ENCODE measurements at places on chromosomes 11 and 22. TPM values are rescaled to one million over a fixed set of nuclear protein-coding genes. Genes with fewer than 3 reads are reported as not detected.

- DNase-seq, result no peak
Measured at GRCh38 chr22:49543876-49544275, 283.8 kb downstream of the BRD1 start.

- DNase-seq, result no peak
Measured at GRCh38 chr22:40567106-40567505, 69.4 kb downstream of the MRTFA start.

DNA sequence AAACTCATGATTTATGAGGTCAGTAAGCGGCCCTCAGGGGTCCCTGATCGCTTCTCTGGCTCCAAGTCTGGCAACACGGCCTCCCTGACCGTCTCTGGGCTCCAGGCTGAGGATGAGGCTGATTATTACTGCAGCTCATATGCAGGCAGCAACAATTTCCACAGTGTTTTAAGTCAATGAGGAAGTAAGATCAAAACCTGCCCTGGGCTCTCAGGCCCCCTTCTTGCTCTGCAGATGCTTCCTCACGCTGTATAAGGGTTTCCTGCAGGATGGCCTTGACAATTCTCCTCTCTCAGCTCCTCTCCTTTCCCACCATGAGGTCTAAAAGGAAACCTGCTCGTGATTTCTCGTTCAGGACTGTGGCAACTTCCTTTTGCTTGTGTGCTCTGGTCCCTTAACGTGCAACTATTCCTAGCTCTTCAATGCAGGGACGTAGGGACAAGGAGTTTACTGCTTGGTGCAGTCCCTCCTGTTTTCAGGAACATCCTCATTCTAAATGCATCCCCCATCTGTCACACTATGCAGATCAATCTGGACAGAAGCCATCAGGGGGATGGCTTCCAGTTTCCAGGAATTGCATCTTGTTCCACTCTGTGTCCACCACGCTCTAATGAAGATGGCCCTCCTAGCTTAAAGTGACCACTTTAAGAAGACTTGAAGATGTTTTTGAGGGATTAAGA is 64.3 kb upstream of the IGLL5 start:
- DNase-seq, result no peak

DNA sequence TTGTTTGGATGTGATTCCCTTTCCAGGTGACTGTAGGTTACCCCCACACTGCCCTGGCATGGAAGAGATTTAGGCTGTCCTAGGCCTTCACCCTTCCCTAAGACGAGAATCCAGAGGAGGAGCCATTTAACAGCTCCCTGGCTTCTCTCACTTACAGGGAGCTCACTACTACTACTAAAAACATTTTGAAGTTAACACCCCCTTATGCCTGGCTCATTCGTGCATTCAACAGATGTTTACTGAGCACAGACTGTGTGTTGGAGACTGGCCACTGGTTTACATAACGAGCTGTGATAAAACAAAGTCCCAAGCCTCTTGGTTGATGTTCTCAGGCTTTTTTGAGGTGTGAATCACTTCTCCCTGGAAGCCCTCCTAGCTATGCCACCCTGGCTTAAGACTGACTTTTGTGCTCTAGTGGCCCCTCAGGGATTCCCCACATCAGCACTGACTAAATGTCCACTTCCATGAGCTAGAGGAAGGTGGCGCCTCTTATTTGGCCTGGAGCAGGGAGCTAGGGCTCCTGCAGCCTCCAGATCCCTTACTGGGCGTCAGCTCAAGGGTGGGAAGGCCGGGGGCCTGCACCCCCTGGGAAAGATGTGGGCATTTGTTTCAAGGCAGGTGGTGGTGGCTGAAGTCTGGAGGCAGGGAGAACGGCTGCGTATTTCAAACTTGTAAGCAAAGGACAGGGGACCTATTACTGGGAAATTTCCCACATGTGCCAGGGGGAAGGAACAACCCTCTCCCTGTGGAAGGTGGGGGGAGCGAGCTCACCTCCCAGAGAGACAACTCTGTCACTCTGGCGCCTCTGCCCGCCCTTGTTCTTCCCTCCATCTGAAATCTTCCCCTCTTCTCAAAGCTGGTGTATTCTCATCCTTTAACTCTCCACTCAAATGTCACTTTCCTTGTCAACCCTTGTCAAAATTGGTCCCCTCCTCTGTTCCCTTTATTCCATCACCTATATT is 19.4 kb upstream of the MALAT1 start:
- DNase-seq, result no peak

GRCh38 chr11:30329150-30329940 is 6.4 kb downstream of the ARL14EP start:
- DNase-seq, result no peak

NUDT8 gene
- 3.7 TPM for polyA plus RNA-seq

DNA sequence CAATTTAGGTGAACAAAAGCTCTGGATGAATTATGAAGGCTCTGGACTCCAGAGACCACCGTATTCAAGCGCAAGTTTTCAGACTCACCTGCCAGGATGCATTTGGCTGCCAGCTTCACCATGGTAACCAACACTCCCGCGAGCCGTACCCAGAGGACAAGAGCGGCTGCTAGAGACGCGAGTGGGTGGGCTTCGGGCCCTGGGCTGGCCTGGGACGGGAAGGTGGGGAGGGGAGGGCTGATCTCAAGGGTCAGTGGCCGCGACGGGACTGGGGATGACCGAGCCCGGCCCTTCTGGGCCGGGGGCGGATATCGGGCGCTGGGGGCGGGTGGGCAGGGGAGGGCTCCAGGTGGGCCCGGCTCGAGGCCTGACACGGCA is 344 bp downstream of the IFT27 start:
- DNase-seq, result no peak

- DNase-seq, result peak; percentile 76
Measured at GRCh38 chr11:71453037-71453917, at the start of gene NADSYN1. NADSYN1 (plus strand) TSS chr11:71453203; CDS start chr11:71453297, 94 bp downstream.

DNA sequence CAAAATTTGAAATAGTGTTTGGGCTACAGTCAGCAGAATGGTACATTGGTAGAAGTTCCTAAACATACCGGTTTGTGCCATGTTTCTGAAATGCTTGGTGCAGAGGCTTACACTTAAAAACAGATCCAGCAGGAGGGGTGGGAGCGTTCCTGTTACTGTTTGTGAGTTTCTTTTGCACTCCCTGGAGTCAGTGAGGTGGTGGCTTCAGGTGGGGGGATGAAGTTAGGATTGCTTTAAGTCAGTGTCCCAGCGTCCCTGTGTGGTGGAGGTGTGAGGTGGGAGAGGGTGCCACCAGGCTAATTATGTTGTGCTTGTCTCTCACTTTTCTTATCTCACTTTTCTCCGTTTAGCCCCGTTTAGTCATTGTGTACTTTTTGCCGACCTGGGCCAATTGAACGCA is 9.7 kb downstream of the TNRC6B start:
- DNase-seq, result no peak

DNA sequence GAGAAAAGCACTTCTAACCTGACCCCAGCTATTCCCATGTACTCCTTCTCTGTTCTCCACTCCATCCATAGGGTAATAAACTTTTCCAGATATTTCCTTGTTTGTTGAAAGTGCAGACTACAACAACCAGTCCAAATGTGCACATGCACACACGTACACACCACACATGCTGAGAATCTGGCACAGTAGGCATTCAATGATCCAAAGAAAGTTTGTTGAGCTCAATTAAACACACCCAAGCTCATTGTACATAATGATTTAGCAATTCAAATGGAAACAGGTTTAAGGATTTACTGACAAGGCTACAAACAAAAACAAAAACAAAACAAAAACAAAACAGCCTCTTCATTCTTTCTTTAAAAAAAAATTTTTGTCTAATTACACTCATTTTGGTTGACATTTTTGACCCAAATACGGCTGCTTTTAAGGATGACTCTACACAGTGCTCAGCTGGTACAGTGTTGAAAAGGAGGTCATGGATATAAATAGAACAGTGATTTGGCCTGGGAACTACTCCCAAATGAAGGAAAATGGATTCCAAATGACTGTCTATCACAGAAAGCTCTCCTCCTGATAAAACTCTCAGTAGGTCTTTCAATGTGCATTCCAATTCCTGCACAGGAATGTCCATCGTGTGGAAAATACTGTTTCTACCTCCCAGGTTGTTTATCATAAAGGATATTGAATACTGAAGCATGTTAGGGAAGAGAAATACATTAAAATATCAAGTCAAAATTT is 232.2 kb downstream of the GUCY1A2 start:
- no peak for DNase-seq

GRCh38 chr11:13495929-13496328 is at the start of gene PTH:
PTH (minus strand) TSS chr11:13495997; CDS start chr11:13492855, 3,142 bp downstream.
- DNase-seq, result no peak

DNA sequence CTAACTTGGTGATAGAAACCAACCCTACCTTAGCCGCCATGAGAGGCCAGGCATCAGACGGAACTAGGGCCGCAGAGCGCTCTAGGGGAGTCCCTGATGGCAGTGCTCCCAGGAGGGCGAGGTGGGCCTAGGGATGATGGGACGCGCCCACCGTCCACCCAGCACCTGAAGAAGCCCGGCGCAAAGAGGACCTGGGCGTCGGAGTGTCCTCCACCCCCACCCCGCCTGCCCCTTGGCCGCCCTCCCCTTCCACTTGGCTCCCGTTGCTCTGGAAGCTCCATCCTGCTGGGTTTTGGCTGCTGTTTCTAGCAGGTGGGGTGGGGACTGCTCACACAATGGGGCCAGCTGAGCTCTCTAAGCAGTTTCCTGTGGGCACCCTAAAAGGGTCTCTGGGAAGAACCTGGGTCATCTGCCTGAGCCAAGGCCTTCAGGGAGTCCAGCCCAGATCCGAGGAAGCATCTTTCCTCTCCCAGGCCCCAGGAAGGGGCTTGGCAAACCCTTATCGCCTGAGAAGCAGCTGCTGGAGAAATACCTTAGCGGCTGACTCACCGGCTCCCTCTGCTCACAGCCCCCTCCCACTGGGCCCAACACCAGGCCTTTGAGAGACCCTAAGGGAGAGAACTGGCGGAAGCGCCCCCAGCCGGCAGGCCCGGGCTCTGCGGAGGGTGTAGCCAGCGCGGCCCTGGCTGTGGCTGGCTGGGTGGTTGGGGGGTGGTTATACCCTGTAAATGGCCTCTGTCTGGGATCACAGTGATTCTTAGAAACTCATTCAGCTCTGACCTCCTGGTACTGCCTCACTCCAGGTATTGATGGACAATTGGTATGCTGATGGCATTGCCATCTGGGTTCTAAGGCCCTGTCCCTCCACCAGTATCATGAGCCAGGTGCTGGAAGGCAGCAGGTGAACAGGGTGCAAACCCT is 19.3 kb downstream of the CREB3L1 start:
- DNase-seq, result no peak

DNA sequence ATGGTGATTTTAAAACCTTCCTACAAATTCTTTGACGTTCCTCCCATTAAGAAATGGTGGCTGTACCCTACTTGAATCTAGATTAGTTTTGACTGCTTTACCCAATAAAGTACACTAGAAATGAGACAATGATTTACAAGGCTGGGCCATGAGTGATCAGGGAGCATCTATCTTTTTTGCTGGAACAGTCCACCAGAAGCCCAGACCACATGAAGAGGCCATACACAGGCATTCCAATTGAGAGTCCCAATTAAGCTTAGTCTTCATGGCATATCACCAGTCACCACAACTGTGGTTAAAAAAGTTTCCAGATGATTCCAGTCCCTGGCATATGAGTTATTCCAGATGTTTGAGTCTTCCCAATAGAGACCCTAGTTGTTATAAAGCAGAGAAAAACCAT is 39.5 kb downstream of the FAM76B start:
- no peak for DNase-seq

FBLN1 gene
- 135 TPM for polyA plus RNA-seq

KCNK7 gene
- 1.4 TPM for polyA plus RNA-seq

SMCO4 gene
- 9.2 TPM for polyA plus RNA-seq

- DNase-seq, result no peak
Measured at GRCh38 chr11:38937709-38938108, 2339.7 kb upstream of the RAG2 start.

PNPLA5 gene
- not detected for polyA plus RNA-seq

DNA sequence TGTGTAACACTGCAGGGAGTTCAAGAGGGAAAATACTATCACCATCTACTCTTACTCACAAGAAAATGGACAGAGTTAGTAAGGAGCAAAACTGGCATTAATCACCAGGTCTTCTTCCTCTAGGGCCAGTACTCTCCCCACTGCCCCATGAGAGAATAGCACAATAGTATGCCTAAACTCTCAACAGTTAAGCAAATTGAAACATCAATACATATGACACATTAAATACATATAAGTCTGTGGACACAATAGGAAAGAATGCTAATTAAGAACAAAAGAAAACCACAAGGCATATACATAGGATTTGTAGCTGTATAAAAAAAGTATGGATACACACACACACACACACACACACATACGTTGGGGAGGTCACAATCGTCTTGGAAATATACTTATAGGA is 197.9 kb upstream of the BDNF start:
- DNase-seq, result no peak

GRCh38 chr22:47822422-47822821 is 1060.0 kb downstream of the TBC1D22A start:
- no peak for DNase-seq

CNIH2 gene
- polyA plus RNA-seq, result 2.3 TPM

DNA sequence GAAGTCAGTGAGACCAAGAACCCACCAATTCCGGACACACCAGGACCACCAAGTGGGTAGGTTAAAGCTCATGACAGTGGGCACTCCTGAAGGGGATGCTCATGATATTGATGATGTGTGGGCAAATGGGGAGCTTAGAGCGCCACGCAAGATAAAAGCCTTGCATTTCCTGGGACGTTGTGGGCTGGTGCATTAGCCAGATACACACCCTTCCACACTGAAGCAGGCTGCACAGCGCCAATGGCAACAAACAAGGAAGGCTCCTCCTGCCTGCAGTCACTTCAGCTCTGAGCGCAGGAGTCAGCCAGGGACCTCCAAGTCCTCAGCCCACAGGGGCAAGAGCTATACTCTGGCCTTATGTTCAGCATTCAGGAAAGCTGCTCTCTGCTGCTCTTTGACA is 20.6 kb downstream of the TMEM218 start:
- DNase-seq, result no peak

C22orf31 gene
- 1.8 TPM for polyA plus RNA-seq

DNA sequence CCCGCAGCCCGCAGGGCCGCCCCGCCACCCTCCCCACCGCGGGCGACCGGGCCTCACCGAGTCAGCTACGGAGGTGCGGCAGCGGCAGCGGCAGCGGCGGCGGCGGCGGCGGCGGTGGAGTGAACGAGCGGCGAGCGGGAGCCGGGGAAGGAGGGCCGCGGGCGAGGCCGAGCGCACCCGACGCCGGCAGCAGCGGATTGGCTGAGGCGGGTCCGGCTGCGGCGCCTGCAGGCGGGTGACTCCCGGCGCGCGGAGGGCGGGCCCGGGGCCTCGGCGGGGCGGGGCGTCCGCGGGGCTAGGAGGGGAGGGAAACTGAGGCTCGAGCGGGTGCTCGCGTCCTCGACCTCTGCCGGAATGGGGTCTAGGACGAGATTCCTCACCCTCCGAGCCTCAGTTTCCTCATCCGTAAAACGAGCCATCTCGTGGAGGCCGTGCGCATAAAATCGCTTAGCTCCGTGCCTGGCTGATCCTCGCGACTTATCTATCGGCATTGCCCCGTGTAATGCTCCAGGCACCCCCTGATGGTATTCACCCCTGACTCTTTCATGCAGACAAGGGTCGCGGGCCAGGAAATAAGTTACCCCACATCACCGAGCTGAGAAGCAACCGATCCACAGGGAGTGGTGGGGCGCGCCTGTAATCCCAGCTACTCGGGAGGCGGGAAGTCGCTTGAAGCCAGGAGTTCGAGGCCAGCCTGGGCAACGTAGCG is at the start of gene CPT1A:
CPT1A (minus strand) TSS at position 199 of the 709 bp plus-strand sequence. CDS start 26,442 bp downstream, outside the sequence.
- DNase-seq, result no peak

C1QTNF4 gene
- 9.1 TPM for polyA plus RNA-seq

GRCh38 chr11:27754035-27755017 is 54.1 kb upstream of the BDNF start:
- no peak for DNase-seq
